ENCODE measurements at places on chromosomes 2 and 18. TPM values are rescaled to one million over a fixed set of nuclear protein-coding genes. Genes with fewer than 3 reads are reported as not detected.

- DNase-seq: no peak
These were observed 17.7 kb upstream of the ATP6V1B1 start for GRCh38 chr2:70918016-70918415.

DNA sequence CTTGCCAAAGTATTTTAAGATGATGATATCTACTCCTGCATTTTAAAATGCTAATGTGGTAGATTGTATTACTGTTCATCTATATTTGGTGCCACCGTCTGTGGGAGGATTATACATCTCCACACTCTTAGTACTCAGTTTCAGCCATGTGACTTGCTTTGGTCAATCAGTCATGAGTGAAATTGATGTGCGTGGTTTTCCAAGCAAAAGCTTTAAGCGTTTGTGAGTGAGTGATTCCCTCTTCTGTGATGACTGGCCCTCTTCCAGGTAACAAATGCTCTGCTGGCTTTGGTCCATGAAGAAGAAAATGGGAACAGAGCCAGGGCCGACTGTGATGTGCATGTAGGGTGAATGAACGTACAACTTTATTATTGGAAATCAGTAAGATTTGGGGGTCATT, 330.4 kb downstream of the LPIN1 start:
- DNase-seq: no peak

DNA sequence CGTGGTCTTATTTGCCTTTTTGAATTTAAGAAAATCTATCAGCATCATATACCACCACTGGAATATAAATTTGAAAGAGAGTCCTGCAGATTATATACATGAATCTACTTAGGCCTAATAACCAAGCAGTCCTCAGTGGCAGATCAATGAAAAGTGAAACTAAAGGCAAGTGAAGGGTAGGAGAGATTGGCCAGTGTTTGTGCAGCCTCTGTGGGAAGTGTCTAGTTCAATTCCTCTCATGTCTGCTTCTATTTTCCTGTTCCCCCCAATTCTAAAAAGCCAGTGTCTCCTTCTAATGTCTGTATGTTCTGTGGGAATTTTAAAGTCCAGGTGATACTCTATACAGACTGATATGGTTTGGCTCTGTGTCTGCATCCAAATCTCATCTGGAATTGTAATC, 61.9 kb downstream of the FN1 start:
- DNase-seq: no peak

GRCh38 chr2:54271843-54272627, 16.0 kb upstream of the TSPYL6 start:
- no peak for DNase-seq

GRCh38 chr2:190216829-190217228, 102.8 kb downstream of the HIBCH start:
- no peak for DNase-seq

- no peak for DNase-seq
These were observed 11.1 kb downstream of the OBSL1 start for GRCh38 chr2:219560037-219560892.

DNA sequence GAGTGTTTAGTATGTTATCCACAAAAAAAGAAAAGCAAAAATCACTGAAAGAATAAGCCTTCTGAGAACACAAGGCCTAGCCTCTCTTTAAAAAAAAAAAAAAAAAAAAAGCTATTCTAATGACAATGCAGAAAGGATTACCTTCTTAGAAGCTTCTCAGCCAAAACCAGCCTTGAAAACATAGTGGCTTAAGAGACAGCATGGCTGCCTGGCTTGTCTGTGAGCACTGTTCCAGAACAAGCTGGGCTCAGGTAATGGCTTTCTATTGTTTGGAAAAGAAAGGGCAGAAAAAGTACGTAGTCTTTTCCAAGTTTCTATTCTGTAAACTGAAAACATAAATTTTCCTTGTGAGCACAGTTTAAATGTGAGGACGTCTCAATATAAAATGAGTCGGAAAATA, 119.5 kb downstream of the MAP3K20 start:
- no peak for DNase-seq

DNA sequence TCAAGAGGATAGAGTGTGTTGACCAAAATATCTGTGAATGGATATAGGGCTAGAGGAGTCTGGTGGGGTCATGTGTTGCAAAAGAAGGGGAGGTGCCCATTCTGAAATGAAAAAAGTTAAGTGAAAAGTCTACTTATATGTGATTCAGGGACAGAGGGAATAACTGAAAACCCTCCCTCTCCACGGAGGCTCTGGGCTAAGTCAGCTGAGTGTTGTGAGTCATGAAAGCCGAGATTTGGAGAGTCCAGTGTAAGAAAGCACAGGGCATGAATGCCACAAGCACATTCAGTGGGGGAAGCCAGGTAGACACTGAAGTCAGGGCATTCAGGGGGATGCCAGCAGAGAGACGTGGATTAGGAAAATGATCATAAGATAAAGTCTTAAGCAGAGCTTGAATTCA, 871.9 kb downstream of the TSN start:
- DNase-seq: no peak

DNA sequence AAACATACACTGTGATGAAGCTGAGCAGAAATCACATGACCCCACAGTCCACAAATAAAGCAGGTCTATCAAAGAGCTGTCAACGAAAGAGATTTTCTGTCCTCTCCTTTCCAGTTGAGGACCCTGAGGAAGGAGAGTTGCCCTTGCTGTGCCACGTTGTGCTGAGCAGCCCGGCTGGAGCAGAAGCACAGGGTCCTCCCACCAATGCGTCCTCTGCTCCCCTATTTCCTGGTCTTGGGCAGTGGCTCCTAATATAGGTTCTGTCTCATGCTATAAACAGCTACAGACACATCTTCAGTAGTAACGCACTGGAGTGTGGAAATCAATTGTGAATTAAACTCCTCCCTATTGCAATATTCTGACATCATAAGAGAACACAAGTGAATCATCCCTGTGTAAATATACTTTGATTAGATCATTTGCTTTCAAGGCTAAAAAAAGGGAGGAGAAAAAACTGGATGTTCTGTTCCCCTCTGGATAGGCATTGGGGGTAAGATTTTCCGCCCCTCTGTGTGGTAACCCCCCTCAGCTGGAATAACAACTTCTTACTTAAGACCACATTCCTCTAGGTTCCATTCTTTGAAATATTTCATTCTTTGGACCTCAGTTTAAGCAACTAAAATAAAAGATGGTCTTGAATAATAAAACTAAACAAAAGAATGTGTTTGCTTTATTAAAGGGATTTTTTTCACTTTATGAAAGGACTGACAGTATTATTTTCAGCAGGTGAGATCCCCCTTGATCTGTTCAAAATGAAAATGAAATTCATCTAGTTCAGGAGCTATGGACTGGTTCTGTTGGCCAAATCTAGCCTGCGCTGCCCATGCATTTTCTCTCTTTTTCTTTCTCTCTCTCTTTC, 8.3 kb upstream of the RHOB start:
- DNase-seq: no peak

GRCh38 chr18:11121443-11121849, 27.9 kb downstream of the PIEZO2 start:
- DNase-seq: no peak

- DNase-seq: no peak
These were observed 4.6 kb downstream of the EFHD1 start for GRCh38 chr2:232637866-232638583.

DNA sequence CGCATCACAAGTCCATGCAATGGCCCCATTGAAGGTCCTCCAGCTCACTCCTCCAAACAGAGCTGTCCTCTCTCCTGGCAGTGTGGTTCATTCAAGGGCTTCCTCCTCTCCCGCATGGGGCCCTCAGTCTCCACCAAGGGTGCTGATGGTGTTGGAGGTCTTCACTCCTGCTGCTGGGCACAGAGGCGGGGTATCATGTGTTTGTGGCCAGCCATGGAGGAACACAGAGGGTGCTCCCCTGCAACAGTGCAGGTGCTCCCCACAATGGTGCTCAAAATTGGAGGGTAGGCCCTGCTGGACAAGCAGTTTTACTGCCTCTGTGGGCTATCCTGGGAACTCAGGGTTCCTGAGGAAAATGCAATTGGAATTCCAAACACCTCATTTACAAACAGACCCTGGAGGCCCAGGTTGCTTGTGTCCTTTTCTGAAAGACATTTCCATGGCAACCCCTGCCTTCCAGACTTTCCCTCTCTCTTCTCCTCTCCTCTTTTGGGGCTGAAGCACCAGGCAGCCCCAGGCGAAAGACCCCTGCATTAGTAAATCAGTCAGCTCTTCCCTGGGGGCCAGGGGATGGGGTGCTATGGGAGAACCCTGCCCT, 256.0 kb downstream of the HAUS1 start:
- DNase-seq: no peak

GRCh38 chr2:48032765-48033164, 126.5 kb upstream of the FBXO11 start:
- DNase-seq: no peak

DNA sequence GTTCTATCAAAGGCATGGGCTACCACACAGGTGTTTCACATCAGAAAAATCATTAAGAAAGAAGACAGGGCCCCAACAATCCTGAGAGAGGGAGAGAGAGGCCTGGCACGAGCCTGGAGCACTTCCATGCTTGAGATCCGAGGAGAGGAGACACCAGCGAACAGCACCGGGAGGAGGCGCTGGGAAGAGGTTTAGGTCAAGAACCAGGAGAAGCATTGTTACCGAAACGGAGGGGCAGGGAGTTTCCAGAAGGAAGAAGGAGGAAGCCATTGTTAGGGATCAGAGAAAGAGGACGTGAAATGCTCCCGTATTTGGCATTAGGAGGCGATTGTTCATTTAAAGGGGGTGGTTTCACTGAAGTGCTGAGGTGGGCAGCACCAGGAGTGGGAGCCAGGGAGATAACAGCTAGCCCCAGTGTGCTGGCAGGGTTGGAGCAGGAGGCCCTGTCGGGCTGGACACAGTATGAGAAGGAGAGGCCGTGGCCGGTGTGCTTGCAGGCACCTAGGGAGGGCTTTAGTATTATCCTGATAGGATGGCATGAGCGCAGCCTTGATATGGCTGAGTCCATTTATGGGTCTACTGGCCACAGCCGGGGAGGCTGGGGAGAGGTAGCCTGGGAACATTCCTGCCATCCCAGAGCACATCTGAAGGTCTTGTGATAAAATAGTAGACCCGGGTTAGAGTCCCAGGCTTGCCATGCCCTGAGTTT, 244.9 kb downstream of the KLHL29 start:
- DNase-seq: no peak

GRCh38 chr2:179686718-179687342, 174.6 kb downstream of the ZNF385B start:
- no peak for DNase-seq

DNA sequence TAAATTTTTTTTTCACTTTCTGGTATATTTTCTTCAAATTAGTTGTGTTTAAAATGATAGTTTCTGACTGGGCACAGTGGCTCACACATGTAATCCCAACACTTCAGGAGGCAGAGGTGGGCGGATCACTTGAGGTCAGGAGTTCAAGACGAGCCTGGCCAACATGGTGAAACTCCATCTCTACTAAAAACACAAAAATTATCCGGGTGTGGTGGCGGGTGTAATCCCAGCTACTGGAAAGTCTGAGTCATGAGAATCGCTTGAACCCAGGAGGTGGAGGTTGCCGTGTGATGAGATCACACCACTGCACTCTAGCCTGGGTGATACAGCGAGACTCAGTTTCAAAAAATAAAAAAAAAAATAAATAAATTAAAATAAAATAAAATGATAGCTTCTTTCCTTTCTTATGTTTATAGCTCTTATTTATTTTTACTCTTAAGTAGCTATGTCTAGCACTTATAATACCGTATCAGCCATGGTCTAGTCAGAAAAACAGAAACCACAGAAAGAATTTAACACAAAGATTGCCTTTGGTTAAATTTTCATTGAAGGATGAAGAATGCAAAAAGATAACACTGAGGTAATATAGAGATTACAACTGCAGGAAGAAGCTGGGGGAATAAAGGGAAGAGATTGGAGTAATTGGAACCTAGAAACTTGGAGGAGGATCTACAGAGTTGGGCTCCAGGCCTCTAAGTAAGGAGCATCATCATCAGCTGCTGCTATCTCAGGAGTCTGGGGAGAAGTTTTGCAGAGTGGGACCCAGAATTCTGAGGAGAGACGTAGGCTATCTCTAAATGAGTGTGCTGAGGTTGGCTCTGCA, 54.7 kb upstream of the MBOAT2 start:
- no peak for DNase-seq

GRCh38 chr2:71832388-71832787, 315.3 kb downstream of the CYP26B1 start:
- DNase-seq: no peak

DNA sequence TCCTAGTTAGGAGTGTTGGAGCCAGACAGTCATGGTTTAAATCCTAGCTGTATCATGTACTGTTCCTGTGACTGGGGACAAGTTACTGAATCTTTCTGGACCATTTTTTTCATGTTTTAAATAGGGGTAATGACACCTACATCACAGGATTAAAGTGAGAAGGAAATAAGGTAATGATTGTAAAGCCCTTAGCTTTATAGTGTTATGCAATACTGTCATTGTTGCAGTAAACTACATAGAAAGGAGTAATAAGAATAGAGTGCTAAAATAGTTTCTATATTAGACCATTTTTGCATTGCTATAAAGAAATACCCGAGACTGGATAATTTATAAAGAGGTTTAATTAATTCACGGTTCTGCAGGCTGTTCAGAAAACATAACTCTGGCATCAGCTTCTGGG, 14.5 kb downstream of the AGPS start:
- no peak for DNase-seq

DNA sequence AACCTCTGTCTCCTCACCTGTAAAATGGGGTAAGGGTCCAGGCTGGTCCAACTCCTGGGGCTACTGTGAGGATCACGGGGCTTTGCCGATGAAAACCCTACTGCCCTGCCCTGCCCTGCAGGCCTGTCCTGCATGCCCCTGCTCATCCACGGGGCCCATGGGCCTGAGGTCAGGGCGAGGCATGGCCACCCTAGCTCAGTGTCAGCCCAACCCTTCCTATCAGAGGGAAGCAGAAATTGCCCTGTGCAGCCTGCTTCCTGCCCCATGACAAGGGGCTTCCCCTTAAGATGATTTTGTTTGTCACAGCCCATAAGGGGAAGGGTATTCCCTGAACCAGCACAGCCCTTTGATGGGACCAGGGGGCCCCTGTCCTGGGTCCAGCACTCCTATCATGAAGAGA, 353.6 kb upstream of the ID2 start:
- DNase-seq: no peak

Gene MEP1B
- not detected for total RNA-seq

Gene HTR2B
- not detected for total RNA-seq

Gene EDAR
- 0.68 TPM for total RNA-seq

Gene LAMA1
- 59.6 TPM for total RNA-seq

Gene SERPINB13
- 0.57 TPM for total RNA-seq

Gene ST6GAL2
- total RNA-seq: 2.4 TPM

Gene HRH4
- total RNA-seq: not detected

Gene ERMN
- not detected for total RNA-seq

Gene ADD2
- 0.32 TPM for total RNA-seq

Gene CYP27A1
- 97.7 TPM for total RNA-seq

Gene PRKAG3
- total RNA-seq: not detected

Gene ADCY3
- total RNA-seq: 44.3 TPM

Gene DSG4
- total RNA-seq: 0.68 TPM

Gene LIMS3
- total RNA-seq: 6.6 TPM

Data from prostate gland (tissue), 2 donors.